ENCODE measurements at places on chromosomes 12 and 14.

DNA sequence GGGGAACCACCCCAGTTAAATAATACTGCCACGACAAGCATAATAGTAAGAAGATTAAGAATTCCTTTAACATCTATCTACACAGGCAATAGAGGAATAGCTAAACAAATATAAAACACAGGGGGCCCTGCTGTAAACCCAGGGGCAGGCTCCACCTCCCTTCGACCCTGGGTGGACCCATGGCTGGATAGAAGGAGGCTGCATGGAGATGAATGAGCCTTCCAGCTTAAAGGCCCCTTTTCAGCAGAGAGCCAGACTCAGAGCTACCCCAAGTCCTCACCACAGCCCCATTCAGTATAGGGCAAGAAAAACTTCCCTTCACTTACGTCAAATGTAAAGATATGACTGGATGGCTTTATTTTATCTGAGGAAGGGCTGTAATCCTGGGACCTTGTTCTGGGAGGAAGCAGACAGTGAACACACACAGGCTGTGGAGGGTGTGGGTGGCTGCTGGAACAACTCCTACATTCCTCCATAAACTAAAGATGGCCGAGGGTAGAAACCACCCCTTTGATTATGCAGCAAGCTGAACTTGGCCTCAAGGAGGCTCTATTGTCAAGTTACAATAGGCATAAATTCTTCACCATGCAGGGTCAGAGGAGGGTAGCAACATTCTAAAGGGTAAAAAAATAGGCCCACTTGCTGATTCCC is 30.4 kb downstream of the NUAK1 start:
- DNase-seq: no peak

DNA sequence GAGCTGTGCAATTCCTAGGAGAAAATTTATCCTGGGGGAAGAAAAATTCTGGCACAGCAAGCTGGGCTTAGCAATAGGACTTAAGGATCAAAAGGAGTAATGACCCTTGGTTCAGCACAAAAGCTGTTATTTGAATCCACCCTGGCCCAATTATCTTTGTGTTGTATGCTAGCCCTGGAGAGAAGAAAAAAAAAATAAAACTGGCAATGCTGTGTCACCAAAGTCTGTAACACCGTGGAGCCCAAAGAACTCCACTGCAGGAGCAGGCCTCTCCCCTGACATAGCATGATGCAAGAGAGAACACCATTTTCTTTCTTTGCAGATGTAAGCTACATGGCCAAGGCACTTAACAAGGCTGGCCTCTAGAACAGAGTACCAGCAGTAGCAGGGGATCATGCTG is 63.0 kb upstream of the ARHGAP5 start:
- no peak for DNase-seq

DNA sequence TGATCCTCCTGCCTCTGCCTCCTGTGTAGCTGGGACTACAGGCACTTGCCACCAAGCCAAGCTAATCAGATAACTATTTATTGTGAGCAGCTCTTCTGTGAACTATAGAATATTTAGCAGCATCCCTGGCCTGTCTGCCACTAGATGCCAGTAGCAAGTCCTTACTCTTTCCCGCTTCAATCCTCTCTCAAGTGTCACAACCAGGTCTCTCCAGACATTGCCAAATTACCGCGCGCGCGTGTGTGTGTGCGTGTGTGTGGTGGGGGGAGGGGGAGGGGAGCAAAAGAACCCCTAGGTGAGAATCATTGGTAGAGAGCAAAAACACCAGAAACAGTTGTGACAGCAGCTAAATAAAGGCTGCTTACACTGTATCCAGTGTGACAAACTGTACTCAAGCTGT is 49.9 kb downstream of the PPP2R5E start:
- no peak for DNase-seq

DNA sequence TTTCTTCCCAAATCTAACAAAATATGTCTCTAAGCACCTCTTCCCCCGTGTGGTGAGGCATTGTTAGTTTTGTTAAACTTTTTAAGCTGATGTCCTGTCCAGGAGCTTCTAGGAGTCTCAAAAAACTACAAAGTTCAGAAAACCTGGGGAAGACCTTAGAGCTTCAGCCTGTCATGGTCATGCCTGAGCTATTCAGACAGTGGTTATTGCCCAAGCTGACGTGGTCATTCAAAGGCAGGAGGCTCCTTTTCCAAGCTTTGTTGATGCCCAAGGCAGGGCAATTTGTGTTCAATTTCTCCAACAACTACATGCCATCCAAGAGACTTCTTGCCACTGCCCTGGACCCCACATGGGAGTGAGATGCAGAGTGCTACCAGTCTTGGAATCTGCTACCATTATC is 5.8 kb upstream of the LYZ start:
- DNase-seq: no peak

DNA sequence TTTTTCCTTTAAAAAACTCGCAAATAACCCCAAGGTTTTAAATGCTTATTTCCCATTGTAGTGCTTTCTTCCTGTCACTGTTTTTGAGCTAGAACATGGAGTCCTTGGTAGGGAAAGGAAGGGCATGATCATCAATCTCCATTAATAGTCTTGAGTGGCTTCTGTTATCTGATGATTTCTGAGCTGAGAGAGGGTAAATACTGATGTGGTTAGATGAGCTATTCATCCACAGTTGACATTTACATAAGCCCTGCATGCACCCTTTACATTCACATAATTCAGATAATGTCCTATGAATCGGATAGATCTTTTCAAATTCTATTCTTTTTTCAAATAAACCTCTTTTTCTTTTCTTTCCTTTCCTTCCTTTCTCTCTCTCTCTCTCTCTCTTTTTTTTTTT is 81.4 kb downstream of the NTN4 start:
- no peak for DNase-seq

GRCh38 chr12:94649349-94650142 is 811 bp downstream of the TMCC3 start:
- DNase-seq: peak; percentile 11

DNA sequence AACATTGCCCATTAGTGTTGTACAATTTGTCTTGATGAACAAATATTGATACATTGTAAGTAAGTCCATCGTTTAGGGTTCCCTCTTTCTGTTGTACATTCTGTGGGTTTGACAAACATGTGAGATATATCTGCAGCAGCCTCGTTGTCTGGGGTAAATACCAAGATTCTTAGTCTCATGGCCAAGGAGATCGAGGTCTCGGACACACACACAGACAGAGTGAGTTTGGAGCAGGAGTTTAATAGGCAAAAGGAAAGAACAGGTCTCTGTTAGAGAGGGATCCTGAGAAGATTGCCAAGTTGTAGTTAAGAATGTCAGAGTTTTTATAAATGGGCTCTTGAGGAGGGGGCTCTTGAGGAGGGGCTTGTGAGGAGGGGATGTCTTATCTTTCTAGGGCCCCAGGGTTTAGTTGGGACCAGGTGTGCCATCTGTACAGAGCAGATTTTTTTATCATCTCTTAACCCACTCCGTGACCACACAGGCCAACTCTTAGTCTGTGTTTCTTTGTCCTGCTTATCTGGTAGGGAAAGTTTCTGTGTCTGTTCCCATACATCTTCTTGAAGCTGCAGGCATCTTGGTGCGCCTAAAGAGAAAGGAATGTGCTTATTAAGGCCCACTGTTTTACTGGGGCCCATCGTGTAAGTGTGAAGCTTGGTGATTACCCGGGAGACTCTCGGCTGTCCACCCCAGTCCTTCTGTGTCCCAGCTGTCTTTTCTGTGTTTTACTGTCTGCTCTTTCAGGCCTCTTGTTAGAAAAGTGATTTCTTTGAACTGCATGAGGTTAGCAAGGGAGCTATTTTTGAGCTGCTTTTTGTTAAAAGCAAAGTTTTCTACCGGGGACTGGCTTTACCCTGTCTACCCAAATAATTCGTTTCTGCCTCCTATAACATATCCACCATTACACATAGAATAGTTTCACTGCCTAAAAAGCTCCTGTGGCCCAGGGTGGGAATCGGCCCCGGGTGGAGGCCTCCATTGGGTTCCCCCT is 22.4 kb upstream of the CLEC2D start:
- DNase-seq: peak; percentile 36
